Fibroblast of upper back skin (primary cell): ENCODE measurements at places on chromosomes 12 and 14.

DNA sequence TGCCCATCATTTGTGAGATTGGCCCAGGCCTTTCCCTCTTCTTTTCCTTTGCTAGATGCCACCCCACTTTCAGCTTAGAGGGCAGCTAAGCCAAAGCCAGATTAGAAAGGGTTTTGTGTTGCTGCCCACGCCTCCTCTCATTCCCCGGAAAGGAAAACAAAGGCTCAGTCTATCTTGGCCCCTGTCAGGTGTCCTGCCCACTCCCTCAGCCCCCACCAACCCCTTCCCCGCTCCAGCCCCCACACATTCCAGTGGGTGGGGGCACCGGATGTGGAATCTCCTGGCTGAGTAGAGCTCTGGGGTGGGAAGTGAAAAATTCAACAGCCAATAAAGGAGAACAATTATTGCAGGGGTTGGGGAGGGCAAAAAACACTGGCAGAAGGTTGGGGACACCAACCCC is 2.2 kb downstream of the BLOC1S1 start:
- DNase-seq: no peak

- DNase-seq: no peak
These were observed 74.3 kb upstream of the SRSF5 start for GRCh38 chr14:69692594-69692993.

DNA sequence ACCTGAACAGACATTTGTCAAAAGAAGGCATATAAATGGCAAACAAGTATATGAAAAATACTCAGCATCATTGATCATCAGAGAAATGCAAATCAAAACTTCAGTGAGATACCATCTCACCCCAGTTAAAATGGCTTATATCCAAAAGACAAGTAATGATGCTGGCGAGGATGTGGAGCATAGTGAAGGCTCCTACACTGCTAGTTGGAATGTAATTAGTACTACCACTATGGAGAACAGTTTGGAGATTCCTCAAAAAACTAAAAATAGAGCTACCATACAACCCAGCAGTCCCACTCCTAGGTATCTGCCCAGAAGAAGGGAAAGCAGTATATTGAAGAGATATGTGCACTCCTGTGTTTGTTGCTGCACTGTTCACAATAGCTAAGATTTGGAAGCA is 146.1 kb downstream of the TGFB3 start:
- DNase-seq: peak; percentile 48

DNA sequence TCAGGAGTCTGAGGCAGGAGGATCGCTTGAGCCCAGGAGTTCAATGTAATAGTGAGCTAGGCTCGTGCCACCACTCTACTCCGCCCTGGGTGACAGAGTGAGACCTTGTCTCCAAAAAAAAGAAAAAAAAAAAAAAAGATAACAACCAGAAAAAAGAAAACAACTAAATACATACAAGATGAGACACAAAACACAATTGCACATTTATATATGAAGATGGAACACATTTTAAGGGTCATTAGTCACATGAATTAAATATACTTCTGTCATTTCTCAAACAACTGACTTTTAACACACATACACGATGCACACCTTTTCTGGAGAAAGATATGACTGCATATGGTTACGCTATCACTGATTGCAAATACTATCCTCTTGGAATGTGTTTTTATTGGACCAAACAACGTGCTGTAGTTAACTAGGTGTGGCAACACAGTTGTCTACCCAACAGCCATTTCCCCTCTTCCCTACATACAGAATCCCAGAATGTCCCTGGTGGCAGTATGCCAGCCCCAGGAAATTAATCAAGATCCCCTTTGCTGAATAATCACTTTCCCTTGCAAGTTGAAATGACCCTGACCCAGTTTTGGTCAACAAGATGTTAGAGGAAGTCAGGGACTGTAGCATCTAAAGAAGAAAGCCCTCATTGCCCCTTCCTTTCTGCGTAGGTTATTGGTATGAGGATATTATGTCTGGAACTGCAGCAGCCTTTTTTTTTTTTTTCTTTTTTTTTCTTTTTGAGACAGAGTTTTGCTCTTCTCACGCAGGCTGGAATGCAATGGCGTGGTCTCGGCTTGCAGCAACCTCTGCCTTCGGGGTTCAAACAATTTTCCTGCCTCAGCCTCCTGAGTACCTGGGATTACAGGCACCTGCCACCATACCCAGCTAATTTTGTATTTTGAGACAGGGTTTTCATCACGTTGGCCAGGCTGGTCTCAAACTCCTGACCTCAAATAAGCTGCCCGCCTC is 5.6 kb upstream of the MYL6B start:
- DNase-seq: no peak

- DNase-seq: no peak
These were observed 8.4 kb downstream of the KRT8 start for GRCh38 chr12:52896190-52897100.

GRCh38 chr12:62724285-62724684 is 210.7 kb downstream of the PPM1H start:
- no peak for DNase-seq

GRCh38 chr14:85223667-85224066 is 306.3 kb upstream of the FLRT2 start:
- DNase-seq: no peak

GRCh38 chr12:116878567-116879508 is 2.4 kb downstream of the HRK start:
- DNase-seq: no peak

- DNase-seq: peak; percentile 65
These were observed 103.7 kb upstream of the MDM1 start for GRCh38 chr12:68435816-68436215.

DNA sequence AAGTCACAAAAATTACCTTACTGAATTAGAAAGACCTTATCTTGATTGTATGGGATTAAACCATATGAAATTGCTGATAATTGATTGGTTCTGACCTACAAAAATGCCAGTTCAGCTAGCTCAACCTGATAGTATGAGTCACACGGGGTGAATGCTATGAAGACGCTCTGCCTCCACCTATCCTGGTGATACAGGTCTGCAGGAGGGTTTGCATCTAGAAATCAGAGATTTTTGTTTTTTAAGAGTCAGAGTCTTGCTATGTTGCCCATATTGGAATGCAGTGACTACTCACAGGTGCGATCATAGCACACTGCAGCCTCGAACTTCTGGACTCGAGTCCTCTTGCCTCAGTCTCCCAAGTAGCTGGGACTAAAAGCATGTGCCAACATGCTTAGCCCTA is 120.4 kb downstream of the HMGA2 start:
- DNase-seq: no peak

DNA sequence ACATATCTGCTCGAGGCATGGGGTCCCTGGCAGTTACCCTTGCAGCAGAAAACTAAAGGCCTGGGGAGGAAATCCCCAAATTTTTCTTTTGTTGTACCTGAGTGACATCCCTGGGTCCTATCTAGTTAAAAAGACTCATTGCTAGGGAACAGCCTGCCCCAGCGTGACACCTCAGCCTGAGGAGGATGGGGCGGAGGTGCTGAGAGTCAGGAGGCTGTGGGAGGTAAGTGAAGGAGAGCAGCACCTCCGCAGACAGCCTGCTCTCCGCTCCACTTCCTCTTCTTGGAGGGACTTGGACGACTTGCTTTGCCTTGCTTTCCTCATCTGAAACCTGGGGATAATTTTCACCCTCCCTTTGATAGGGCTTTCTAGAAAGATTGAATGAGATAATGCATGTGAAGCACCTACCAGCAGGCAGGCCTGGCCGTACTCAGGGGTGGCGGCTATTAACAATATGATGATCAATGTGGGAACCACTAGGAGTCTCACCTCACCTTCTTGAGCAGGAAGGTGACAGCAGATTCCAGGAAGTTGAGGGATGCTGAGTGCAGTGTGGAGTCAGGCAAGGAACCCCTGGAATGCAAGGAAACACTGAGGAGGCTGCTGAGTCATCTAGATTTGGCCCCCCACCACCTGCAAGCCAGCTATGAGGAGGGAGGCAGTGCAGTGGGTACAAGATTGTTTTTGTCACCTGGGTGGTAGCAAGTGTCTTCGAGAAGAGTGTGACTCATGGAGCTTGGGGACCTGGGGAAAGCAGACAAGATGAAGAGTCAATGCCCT is 23.2 kb downstream of the UBE3B start:
- no peak for DNase-seq

DNA sequence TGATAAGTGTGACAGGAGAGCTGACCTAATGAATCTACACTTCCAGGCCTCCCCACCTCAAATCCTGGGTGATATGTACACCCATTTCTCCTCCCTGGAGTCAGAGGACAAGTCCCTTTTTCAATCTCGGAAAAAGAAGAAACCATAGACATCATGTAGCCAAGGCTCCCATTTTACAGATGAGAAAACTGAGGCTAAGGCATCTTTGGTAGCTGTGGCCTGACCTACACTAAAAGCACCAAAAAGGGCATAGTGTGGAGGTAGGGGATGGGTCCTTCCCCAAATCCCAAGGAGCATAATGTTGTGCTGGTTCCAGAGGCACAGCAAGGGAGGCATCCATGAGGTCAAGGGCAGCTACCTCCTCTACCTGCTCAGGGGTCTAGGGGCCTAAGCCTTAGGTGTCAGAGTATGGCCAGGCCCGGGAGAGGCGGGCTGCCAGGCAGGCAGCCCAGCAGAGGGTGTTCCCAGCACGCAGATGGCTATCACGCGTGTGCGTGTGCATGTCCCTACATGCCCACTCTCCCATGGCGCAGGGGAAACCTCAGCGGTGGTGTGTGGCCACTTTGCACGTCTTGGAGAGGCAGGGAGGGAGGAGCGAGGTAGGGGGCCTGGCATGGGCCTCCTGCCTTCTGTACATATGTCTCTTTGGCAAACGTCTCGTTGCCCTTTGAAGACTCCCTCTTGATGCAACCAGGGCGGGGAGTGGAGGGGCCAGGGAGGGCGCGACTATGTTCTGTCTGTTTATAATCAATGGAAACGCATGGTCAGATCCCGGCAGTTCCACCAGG is 2.5 kb downstream of the PGF start:
- peak; percentile 39 for DNase-seq

GRCh38 chr12:67928621-67929383 is 60.4 kb upstream of the IFNG-AS1 start:
- no peak for DNase-seq

DNA sequence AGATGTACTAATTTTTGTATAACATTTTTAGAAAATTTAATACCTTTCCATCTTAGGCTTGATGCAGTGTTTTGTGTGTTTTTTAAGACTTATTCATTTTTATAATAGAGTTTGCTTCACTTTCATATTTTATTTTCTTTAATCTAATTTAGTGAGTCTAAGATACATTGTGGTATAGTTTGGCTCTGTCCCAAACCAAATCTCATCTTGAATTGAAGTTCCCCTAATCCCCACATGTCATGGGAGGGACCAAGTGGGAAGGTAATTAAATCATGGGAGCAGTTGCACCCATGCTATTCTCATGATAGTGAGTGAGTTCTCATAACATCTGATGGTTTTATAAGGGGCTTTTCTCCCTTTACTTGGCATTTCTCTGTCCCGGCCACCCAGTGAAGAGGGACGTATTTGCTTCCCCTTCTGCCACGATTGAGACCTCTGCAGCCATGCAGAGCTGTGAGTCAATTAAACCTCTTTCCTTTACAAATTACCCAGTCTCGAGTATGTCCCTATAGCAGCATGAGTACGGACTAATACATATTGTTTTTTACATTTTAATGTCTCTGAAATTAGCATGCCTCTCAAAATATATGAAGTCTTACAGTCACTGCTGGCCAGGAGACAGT is 34.9 kb downstream of the GABARAPL1 start:
- no peak for DNase-seq

- DNase-seq: no peak
These were observed 219.7 kb downstream of the ZFP36L1 start for GRCh38 chr14:68573126-68573525.

- no peak for DNase-seq
These were observed 21.8 kb upstream of the LRP1-AS start for GRCh38 chr12:57169046-57169795.

DNA sequence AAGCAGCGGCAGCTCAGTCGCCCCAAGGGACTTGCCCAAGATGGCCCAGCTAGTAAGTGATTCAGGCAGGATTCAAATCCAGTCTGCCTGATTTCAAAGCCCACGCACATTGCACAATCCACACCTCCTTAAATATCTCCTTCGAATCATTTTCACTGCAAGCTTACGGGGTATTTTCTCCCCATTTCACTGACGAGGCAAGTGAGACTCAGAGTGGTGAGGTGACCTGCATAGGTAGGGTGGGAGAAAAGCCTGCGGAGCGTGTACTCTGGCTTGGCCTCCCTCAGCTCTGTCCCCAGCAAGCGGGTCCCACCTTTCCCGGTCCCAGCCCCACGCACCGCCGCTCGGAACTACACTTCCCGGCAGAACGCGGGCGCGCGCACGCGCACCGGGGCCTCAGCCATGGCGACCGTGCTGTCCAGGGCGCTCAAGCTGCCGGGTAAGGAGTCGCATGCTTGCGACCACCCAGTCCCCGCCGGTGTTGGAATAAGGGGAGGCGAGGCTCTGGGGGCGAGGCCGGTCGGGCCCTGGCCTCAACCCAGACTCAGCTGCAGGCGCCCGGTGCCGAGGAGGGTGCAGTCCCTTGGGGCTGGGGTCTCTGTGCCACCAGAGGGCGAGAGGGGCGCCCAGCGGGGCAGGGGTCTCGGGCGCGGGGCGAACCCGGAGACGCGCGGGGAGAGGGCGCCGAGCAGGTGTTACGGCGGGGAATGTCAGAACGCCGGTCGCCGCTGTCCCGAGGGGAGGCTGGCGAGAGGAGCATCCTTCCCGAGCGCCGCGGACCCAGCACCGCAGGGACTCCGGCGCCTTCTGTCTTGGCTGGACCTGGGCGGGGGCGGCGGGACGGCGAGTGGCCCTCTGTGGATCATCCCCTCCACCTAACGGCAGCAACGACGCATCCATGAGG is at the start of gene FAM234B:
FAM234B (plus strand) TSS at position 380 of the 904 bp plus-strand sequence; CDS start at position 403, 23 bp downstream.
- DNase-seq: peak; percentile 49

- DNase-seq: no peak
These were observed 890 bp downstream of the AVPR1A start for GRCh38 chr12:63149909-63150712.

DNA sequence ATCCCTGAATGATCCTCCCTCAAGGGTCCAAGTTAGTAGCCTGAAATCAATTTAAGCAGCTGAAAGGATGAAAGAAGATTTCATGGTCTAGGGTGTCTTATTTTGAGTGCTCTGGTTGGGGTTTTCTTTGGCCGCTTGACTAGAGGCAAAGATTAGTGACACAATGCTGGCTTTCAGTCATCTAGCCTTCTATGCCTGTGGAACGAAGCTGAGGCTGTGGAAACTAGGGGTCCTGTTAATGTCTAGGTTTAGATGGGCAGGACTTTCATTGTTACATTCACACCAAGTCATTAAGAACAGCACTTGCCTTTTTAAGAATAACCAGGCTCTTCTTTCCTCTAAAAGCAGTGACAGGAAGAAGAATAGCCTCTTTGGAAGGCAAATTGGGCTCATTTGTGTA is 253.8 kb upstream of the E2F7 start:
- DNase-seq: no peak
